ENCODE measurements at places on chromosomes 1 and 21.

- no peak overlapping the region for H3K4me3 ChIP-seq
- no peak overlapping the region for H3K27ac ChIP-seq
- no peaks in the 10 kb centered on the region for H3K36me3 ChIP-seq
Observed at GRCh38 chr1:116257341-116257767, 115.7 kb upstream of the ATP1A1 start.

- H3K27ac ChIP-seq, result no peak overlapping the region
- H3K4me3 ChIP-seq, result no peak overlapping the region
- DNase-seq, result no peak
- H3K27me3 ChIP-seq, result no peaks in the 10 kb centered on the region
Observed at GRCh38 chr21:18989953-18990495, 586.4 kb upstream of the TMPRSS15 start.

GRCh38 chr21:14863745-14864210 is 201.0 kb downstream of the NRIP1 start:
- DNase-seq, result no peak
- H3K4me1 ChIP-seq, result no peaks in the 10 kb centered on the region
- no peak overlapping the region for H3K27ac ChIP-seq
- no peaks in the 10 kb centered on the region for H3K36me3 ChIP-seq
- peaks cover 2% of the 10 kb centered on the region for H3K27me3 ChIP-seq

DNA sequence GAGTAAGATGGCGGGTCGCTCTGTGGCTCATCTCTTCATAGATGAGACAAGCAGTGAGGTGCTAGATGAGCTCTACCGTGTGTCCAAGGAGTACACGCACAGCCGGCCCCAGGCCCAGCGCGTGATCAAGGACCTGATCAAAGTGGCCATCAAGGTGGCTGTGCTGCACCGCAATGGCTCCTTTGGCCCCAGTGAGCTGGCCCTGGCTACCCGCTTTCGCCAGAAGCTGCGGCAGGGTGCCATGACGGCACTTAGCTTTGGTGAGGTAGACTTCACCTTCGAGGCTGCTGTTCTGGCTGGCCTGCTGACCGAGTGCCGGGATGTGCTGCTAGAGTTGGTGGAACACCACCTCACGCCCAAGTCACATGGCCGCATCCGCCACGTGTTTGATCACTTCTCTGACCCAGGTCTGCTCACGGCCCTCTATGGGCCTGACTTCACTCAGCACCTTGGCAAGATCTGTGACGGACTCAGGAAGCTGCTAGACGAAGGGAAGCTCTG is 2.4 kb downstream of the TNFAIP8L2 start:
- peak; percentile 51 for DNase-seq
- H3K4me1 ChIP-seq, result peaks cover 48% of the 10 kb centered on the region
- peaks cover 35% of the 10 kb centered on the region for H3K36me3 ChIP-seq
- H3K27ac ChIP-seq, result peak overlapping the region; percentile 97
- peak overlapping the region; percentile 97 for H3K4me3 ChIP-seq
- no peaks in the 10 kb centered on the region for H3K27me3 ChIP-seq

DNA sequence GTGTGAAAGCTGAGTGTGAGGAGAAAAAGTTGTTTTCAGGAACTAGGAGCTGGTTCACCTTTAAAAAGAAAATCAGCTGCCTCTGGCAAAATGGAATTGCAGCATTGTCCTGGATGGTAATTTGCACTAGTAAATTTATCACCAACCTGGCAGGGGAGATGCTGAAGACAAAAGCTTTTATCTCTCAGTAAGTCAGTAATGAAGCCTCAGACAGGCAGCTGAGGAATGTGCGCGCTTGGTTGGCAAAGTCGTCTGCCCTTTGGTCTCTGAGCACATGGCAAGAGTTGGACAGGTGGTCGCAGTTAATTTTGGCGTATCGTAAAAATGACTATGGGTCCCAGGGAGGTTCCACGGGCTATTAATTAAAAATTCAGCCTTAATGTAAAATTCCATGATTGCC is 131.9 kb downstream of the BACH1 start:
- no peak for DNase-seq
- H3K36me3 ChIP-seq, result no peaks in the 10 kb centered on the region
- no peak overlapping the region for H3K27ac ChIP-seq

DNA sequence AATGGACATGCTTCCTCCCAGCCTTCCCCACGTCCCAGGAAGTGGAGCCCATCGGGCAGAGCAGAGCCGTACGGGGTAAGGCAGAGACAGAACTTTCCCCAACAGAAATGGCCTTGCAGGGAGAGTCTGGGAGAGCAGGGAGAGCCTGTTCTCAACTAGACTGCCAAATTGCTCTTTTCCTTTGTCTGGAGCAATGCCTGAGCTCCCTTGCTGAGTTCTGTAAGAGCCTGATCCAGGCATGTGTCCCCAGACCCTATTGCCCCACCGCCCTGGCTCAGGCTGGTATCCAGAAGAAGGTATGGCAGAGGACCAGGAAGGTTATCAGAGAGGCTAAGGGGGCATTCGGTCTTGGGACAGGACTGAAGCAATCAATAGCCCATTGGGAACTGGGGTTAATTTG is 79.9 kb downstream of the TMEM53 start:
- no peaks in the 10 kb centered on the region for H3K4me1 ChIP-seq
- peaks cover 5% of the 10 kb centered on the region for H3K27me3 ChIP-seq
- no peak for DNase-seq
- H3K27ac ChIP-seq, result no peak overlapping the region
- no peak overlapping the region for H3K4me3 ChIP-seq
- H3K36me3 ChIP-seq, result no peaks in the 10 kb centered on the region

DNA sequence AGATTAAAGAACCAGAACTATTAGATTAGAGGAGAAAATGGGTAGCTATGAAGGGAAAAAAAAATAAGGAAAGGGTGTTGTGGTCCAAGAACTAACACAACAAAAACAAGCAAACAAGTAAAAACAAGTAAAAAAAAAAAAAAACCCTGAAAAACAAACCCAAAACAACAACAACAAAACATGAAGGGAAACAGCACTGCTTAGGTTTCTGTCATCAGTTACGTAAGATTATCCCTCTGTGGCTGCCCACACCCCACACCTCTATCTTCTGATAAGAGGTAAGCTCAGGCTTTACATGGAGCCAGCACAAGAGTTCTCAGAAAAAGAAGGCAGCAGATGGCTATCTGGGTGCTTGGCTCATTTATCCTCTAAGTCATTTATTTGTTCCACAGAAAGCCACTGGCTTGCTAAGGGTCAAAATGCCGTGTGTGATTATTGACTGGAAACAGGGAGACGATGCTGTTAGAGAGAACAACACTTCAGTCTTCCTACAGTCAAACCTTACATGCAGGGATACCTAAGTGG is 57.5 kb downstream of the KIAA0319L start:
- no peak overlapping the region for H3K27ac ChIP-seq
- H3K36me3 ChIP-seq, result peaks cover 4% of the 10 kb centered on the region
- no peaks in the 10 kb centered on the region for H3K27me3 ChIP-seq
- H3K4me1 ChIP-seq, result peaks cover 34% of the 10 kb centered on the region

GRCh38 chr1:3774276-3774945 is 1.9 kb downstream of the SMIM1 start:
- H3K36me3 ChIP-seq, result peaks cover 2% of the 10 kb centered on the region
- H3K27me3 ChIP-seq, result no peaks in the 10 kb centered on the region
- no peak for DNase-seq
- H3K4me1 ChIP-seq, result peaks cover 5% of the 10 kb centered on the region
- no peak overlapping the region for H3K27ac ChIP-seq

- DNase-seq, result no peak
- H3K27me3 ChIP-seq, result no peaks in the 10 kb centered on the region
- no peak overlapping the region for H3K4me3 ChIP-seq
Observed at GRCh38 chr1:92340154-92340553, 41.3 kb downstream of the RPAP2 start.

DNA sequence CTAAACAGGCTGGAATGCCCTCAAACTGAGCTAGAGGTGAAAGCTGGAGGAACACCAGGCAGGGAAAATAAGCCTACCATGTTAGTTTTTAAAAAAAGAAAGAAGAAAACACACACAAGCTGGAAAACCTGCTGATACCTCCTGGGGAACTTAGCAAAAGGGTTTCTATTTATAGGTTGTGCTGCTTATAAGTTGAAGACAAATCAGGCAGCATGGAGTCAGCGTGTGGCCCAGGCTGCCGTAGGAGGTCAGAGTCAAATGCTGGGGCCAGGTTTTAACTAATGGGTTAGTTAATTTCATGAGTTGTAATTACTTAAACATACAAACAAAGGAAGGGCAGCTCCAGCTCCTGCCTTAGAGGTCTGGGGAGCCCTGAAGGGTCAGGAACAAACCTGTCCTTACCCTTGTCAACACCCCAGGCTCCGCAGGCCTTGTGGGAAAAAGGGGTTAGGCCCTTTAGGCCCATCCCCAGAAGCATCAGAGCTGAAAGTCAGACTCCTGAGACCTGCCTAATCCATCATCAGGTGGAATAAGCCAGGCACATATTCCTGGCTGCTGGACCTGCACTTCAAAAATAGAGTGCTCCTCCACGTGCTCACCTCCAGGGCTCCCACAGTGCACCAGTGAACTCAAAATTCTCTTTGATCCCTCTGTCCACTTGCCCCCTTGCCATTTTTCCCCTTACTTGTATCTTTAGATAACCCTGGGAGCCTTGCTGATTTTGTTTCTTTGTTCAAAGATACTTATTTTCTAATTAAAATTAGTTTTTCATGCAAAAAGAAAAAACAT is 59.7 kb downstream of the BRINP2 start:
- no peak for DNase-seq
- H3K4me3 ChIP-seq, result no peak overlapping the region
- H3K27me3 ChIP-seq, result no peaks in the 10 kb centered on the region
- no peaks in the 10 kb centered on the region for H3K4me1 ChIP-seq

DNA sequence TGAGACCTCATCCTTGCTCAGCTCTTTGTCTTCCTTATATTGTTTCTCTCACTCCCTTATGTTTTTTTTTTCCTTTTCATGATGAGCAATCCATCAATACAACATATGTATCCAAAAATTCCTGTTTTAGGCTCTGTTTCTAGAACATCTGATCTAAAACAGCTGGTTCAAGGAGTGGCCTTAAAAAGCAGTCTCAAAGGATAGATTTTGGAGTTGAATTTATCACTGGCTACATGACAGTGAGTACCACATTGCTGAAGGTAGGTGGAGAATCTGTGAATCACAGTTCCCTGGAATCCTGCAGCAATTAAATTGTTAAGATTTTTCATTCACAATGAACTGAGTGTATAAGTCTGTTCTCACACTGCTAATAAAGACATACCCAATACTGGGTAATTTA is 155.8 kb upstream of the ADAMTS5 start:
- no peak for DNase-seq
- H3K4me1 ChIP-seq, result no peaks in the 10 kb centered on the region
- no peaks in the 10 kb centered on the region for H3K27me3 ChIP-seq
- H3K27ac ChIP-seq, result no peak overlapping the region
- no peak overlapping the region for H3K4me3 ChIP-seq

DNA sequence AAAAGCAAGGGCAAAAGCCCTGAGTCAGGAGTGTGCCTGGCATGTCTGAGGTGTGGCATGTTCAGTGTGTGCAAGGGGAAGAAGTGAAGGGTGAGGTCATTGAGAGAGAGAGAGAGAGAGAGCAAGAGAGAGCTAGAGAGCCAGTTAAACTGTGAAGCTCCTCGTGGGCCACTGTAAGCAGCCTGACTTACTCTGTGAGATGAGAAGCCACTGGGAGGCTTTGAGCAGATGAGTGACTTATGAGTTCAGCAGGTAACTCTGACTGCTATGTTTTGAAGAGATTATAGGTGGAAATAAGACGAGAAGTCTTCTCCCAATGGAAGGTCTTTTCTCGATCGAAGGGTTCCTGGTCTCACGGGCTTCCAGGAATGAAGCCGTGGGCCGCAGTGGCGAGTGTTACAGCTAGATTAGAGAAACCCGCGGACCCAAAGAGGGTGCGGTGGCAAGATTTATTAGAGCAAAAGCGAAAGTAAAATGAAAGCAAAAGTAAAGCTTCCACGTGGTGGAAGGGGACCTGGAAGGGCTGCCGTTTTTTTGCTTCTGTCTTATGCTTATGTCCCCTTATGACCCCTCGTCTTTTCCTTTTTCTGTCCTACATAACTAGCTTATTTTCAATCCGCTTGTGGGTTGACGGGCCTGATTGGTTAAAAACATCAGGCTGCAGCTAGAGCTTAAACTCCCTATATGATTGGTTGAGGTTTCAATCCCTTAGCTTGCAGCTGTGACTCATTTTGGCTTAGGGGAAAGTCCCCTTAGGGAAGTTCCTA is 323.1 kb upstream of the FAM78B start:
- peaks cover 1% of the 10 kb centered on the region for H3K27me3 ChIP-seq
- peaks cover 8% of the 10 kb centered on the region for H3K4me1 ChIP-seq
- no peak overlapping the region for H3K4me3 ChIP-seq
